ENCODE measurements at places on chromosomes 11 and 22. TPM values are rescaled to one million over a fixed set of nuclear protein-coding genes. Genes with fewer than 3 reads are reported as not detected.
A peak's percentile ranks its signal among the peaks of the same experiment; 100 is the strongest.

Gene MIOX
- not detected for total RNA-seq

Gene TREH
- total RNA-seq = 0.25 TPM

Gene PKNOX2
- 3.4 TPM for total RNA-seq

Gene TLCD5
- 3.7 TPM for total RNA-seq

Gene P4HA3
- 1.7 TPM for total RNA-seq

DNA sequence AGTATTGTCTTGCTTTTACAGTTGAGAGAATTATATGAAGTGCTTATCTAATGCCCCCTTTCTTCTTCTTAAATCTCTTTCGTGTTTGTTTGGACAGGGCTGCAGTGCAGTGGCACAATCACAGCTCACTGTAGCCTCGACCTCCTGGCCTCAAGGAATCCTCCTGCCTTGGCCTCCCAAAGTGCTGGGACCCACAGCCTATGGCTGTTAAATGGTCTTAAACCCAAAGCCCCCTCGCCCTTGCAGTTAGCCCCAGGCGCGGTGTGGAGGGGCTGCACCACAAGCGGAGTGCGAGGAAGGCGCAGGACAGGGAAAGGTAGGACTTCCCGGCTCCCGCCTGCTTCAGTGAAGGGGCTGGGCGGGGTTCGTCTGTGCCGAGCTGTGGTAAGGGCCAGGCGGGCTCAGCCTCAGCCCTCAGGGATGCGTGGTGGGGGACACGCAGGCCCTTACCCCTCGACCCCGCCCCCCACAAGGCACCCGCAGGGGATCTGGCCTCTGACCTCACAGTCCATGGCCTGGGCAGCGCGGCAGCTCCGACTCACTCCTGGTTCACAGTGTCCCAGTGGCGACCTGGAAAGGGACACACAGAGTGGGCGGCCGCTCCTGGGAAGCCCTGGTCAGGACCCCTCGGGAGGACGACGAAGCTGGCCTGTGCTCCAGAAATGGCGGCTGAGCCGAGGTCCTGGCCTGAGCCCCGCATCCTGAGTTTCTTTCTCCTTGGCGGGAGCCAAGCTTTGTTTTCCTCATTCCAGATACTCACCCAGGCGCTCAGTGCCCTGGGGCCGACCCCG is 24.5 kb downstream of the BID start:
- no peak overlapping the region for H3K4me3 ChIP-seq
- H3K4me1 ChIP-seq = no peaks in the 10 kb centered on the region
- DNase-seq = no peak
- H3K27ac ChIP-seq = no peak overlapping the region

GRCh38 chr22:27046086-27046485 is 388.7 kb downstream of the MIAT start:
- H3K36me3 ChIP-seq = no peaks in the 10 kb centered on the region
- DNase-seq = no peak
- no peak overlapping the region for H3K4me3 ChIP-seq
- H3K27ac ChIP-seq = no peak overlapping the region

DNA sequence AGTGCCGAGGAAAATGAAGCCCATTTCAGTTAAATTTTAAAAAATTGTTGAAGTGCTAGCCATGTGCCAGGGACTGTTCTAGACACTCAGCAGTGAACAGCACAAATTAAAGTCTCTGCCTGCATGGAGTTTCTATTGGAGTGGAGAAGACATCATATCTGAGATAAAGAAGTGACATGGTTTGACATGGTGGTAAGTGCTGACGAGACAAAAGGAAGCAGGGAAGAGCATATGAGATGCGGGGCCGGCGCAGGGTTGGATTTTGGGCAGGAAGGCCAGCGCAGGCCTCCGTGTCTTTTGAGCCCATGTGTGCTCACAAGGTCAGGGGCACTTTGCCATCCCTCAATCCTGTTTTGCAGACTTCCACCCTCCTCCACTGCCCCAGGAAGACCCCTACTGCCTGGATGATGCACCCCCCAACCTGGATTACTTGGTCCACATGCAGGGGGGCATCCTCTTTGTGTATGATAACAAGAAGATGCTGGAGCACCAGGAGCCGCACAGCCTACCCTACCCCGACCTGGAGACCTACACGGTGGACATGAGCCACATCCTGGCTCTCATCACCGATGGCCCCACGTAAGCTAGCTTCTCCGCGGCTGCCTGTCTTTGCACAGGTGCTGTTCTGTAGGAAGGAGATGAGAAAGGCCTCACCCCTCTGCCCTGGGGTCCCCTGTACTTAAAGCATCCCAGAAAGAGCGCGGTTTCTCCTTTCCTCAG is 29.6 kb downstream of the AMPD3 start:
- peaks cover 2% of the 10 kb centered on the region for H3K4me1 ChIP-seq
- H3K4me3 ChIP-seq = no peak overlapping the region
- H3K27ac ChIP-seq = no peak overlapping the region
- peak; percentile 70 for DNase-seq

GRCh38 chr11:94128291-94128745 is 323 bp upstream of the PANX1 start:
- H3K4me1 ChIP-seq = peaks cover 50% of the 10 kb centered on the region
- H3K27me3 ChIP-seq = no peaks in the 10 kb centered on the region
- H3K4me3 ChIP-seq = peak overlapping the region; percentile 88
- H3K27ac ChIP-seq = peak overlapping the region; percentile 94
- peak; percentile 89 for DNase-seq
- H3K36me3 ChIP-seq = no peaks in the 10 kb centered on the region

DNA sequence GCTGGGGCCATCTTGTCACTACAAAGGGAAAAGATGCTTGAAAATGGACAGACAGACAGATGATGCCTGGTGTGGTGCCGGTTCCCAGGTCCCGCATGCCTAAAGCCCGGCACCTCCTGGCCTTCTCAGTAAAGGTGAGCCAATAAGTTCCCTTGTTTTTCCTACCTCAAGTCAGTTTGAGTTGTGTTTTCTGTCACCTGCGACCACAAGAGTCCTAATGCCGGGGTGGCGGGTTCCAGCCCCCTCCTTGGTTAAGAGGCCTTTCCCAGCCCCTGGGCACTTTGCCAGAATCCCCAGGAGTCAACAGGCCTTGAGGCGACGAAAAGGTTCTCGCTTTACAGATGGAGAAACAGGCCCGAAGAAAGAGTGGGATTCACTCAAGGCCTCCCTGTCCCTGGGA is 9.0 kb downstream of the FGF19 start:
- H3K27ac ChIP-seq = no peak overlapping the region
- DNase-seq = no peak
- H3K27me3 ChIP-seq = no peaks in the 10 kb centered on the region
- H3K4me3 ChIP-seq = no peak overlapping the region

- no peaks in the 10 kb centered on the region for H3K4me1 ChIP-seq
- H3K36me3 ChIP-seq = no peaks in the 10 kb centered on the region
- DNase-seq = no peak
- no peaks in the 10 kb centered on the region for H3K27me3 ChIP-seq
- no peak overlapping the region for H3K27ac ChIP-seq
Measured at GRCh38 chr11:128239306-128239705, 348.1 kb downstream of the ETS1 start.

DNA sequence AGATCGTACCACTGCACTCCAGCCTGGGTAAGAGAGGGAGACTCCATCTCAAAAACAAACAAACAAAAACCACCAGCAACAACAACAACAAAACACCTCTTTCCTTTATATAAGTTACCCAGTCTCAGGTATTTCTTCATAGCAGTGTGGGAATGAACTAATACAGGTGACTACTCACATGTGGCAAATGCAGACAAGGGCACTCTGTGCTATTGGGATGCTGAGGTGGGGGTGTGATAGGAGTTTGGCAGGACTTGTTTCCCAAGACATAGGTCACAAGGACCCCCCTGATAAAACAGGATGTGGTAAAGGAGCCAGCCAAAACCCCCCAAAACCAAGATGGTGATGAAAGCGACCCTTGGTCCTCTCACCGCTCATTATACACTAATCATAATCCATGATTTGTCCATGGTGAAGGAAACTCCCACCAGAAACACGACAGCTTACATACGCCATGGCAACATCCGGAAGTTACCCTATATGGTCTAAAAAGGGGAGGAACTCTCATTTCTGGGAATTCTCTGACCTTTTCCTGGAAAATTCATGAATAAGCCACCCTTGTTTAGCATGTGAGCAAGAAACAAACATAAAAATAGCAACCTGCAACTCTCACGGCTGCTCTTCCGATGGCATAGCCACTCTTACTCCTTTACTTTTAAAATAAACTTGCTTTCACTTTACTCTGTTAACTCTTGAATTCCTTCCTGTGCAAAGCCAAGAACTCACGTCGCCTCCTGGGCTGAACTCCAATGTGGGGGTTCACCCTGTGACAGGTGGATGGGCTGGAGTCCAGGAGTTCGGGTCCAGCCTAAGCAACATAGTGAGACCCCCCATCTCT is 18.8 kb upstream of the INCENP start:
- H3K4me3 ChIP-seq = peak overlapping the region; percentile 27
- peak overlapping the region; percentile 80 for H3K27ac ChIP-seq
- no peaks in the 10 kb centered on the region for H3K27me3 ChIP-seq
- H3K4me1 ChIP-seq = peaks cover 17% of the 10 kb centered on the region
- no peaks in the 10 kb centered on the region for H3K36me3 ChIP-seq
- DNase-seq = no peak

DNA sequence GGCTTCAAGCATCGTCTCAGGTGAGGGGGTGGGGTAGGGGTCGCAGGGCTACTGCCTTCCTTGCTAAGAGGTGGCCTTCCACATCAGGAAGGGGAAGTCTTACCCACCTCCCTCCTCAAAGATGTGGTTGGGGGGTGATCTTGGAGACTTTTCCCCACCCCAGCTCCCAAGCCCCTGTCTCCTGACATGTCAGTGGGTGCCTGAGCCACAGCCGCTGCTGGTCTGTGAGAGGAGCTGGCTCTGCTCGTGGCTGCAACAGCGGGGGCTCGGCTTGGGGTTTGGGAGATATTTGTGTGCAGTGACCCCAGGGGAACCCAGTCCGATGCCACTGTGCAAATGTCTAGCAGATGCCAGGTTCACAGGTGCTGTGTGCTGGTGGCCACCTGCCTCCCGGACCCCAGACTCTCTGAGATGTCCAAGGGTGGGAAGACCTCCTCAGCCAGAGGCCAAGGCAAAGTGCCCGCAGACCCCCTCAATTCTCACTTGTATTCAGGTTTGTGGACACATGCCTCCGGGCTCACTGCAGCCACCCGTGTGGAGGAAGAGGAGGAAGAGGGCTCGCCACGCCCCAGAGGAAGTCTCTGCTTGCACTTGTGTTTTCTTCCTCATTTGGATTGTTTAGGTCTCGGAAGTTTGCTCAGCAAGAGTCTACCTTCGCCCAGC is 1.9 kb downstream of the KCNQ1 start:
- H3K27ac ChIP-seq = no peak overlapping the region
- H3K4me3 ChIP-seq = no peak overlapping the region
- peaks cover 17% of the 10 kb centered on the region for H3K4me1 ChIP-seq

DNA sequence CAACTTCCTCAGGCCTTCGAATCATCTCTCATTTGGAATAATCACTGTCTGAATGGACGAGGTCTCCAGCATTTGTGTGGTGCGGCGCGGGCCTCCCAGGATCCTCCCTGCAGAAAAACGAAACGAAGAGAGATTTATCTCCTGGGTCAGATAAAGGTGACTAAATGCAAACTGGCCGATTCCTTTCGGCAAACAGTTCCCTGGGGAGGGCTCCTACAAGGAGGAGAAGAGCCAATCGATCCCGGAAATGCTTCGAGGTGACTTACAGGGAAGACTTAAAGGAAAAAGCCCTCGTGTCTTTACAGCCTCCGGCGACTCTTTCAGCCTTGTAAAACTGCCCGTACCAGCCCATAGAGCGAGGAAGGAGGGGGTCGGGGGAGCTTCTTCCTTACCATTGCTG is 126.5 kb downstream of the MIAT start:
- no peaks in the 10 kb centered on the region for H3K36me3 ChIP-seq
- no peaks in the 10 kb centered on the region for H3K4me1 ChIP-seq
- no peak overlapping the region for H3K27ac ChIP-seq
- H3K27me3 ChIP-seq = no peaks in the 10 kb centered on the region
- no peak for DNase-seq
- no peak overlapping the region for H3K4me3 ChIP-seq

DNA sequence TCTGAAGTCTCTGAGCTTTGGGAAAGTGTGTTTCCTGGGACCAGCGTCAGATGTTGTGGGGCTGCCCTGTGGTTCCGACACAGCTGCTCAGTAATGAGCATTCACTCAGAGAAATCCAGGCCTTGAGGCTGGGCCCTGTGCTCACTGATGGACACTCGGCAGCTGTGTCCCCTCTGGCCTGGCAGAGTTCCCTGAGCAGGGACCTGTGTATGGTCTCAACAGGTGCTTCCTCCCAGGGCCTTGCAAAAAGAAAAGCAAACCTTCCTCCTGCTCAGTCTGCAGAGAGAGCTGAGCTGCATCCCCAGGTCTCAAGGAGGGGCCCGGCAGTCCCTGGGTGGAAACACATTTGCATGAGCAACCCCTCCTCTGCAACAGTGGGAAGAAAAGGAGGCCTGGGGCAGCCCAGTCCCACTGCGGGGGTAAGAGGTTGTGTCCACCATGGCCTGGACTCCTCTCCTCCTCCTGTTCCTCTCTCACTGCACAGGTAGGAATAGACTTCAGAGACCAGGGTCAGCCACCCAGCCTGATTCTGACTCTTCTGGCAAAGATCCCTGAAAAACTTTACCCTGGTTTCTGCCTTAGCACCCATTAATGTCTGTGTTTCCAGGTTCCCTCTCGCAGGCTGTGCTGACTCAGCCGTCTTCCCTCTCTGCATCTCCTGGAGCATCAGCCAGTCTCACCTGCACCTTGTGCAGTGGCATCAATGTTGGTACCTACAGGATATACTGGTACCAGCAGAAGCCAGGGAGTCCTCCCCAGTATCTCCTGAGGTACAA is 131.2 kb downstream of the VPREB1 start:
- H3K4me1 ChIP-seq = no peaks in the 10 kb centered on the region
- H3K36me3 ChIP-seq = no peaks in the 10 kb centered on the region
- no peak for DNase-seq
- H3K27me3 ChIP-seq = no peaks in the 10 kb centered on the region
- no peak overlapping the region for H3K27ac ChIP-seq

DNA sequence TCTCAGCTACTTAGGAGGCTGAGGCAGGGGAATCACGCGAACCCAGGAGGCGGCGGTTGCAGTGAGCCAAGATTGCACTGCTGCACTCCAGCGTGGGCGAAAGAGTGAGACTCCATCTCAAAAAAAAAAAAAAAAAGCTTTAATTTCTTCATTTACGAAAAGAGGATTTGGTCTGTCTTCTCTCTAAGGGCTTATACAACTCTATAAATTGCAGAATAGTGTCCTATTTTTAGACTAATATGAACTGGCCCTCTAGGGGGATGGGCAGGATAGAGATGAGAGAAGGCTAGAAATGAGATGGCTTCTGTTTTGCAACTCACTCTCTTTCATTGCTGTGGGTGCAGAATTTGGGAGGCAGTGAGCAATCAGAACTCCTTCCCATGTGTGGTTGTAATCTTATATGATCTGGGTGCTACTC is 11.3 kb downstream of the MAML2 start:
- no peak for DNase-seq
- H3K4me3 ChIP-seq = no peak overlapping the region
- peaks cover 86% of the 10 kb centered on the region for H3K4me1 ChIP-seq
- H3K36me3 ChIP-seq = no peaks in the 10 kb centered on the region
- no peaks in the 10 kb centered on the region for H3K27me3 ChIP-seq

DNA sequence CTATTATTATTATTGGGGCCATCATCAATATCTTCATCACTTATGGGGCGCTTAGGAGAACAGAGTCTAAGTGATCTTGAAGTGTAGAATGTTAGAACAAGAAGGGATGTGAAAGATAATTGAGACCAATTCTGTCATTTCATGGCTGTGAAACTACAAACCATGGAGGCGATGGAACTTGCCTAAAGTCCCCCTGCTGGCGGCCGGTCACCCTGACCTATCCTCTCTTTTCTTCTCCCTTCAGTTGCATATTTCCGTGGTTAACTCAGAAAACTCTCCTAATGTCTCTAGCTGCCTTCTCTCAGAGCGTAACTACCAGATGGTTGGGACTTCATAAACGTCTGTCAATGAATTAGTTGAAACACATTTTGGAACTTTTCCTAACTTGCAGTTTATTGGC is 6.6 kb upstream of the OR4B1 start:
- no peak overlapping the region for H3K27ac ChIP-seq
- no peaks in the 10 kb centered on the region for H3K27me3 ChIP-seq
- no peaks in the 10 kb centered on the region for H3K36me3 ChIP-seq
- DNase-seq = no peak

All from vagina (tissue), 2 donors.